T-helper 17 cell (primary cell): ENCODE measurements at places on chromosomes 3 and 15. TPM values are rescaled to one million over a fixed set of nuclear protein-coding genes. Genes with fewer than 3 reads are reported as not detected.

The GP5 gene
- total RNA-seq, result 6.1 TPM

DNA sequence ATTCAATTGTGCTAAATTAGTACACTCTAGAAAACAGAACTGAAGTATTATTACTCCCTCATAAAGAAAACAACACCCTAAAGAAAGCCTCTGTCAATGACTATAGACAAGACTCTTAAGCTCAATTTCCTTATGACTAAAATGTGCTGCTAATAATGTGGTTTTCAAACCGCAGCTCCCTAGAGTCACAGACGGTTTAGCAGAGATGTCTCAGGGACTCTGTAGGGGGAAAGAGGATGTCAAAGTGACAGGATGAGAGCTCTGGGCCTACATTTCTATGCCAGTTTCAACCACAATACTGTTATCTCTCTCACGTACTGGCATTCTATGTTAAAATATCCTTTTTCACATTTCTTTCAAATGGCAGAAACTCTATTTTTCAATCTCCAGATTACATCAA lies 37.6 kb upstream of the WDR49 start:
- DNase-seq, result no peak
- H3K4me3 ChIP-seq, result no peak overlapping the region
- H3K27me3 ChIP-seq, result no peaks in the 10 kb centered on the region
- peaks cover 9% of the 10 kb centered on the region for H3K36me3 ChIP-seq
- peaks cover 19% of the 10 kb centered on the region for H3K4me1 ChIP-seq

The GHSR gene
- not detected for total RNA-seq

The SEMA3G gene
- total RNA-seq, result 1.5 TPM

The TGM4 gene
- not detected for total RNA-seq

The WDR49 gene
- total RNA-seq, result 0.45 TPM

DNA sequence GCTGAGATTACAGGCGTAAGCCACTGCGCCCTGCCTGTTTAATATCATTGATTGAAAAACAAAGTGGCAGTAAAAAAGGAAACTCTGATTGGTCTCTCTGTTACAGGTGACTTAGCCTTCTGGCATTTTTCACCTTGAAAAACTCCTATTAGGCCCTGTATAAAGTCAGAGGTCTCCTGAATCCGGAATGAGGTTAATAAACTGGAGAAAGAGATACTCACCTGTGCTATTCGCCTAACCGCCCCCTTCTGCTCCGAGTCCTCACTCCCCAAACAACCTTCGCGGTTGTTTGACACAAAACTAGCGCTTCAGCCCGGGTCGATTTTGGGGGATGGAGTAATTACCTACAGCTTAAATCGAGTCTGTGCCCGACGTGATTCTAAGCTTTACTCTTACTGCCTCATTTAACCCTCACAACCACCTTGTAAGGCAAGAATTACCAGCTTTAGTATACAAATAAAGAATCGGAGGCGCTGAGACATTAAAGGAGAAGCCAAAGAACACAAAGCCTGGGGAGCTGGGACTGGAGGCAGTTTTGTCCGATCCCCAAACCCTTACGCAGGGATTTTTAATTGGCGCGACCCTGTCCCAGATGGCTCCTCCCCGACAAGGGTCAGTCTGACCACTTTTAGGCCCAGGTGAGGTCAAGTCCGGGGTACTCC lies 441 bp downstream of the CEP70 start:
- H3K27me3 ChIP-seq, result no peaks in the 10 kb centered on the region
- peak overlapping the region; percentile 94 for H3K27ac ChIP-seq
- peak overlapping the region; percentile 98 for H3K4me3 ChIP-seq
- peaks cover 2% of the 10 kb centered on the region for H3K36me3 ChIP-seq
- no peak for DNase-seq
- H3K4me1 ChIP-seq, result peaks cover 8% of the 10 kb centered on the region

DNA sequence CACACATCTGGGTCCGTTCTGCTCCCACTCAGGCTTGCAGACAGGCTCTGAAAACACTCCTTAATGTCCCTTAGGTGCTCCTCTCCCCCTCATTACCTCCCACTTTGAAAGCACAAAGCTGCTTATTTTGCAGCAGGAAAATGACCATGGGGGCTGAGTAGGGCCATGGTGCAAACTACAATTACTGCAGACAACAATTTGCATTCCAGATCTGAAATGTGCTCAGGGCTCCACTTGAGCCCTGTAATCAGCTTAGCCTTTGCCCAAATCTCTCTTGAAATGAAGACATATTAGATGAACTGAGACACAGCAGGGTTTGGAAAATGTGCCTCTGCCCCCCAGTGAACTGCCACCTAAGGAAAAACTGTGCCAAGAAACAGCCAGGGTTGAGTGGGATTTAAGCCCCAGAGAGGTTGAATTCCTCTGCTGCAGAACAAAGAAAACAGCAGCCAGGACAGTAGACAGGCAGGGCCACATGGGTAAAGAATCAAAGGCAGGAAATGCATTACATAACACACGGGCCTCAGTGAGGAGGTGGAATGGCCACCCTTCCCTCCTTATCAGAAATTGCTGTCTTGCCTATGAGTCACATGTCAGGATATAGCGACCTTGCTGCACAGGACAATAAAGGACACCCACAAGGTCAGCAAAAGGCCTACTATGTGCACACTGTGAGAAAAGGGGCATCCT lies 126.8 kb upstream of the ARHGEF3 start:
- peaks cover 53% of the 10 kb centered on the region for H3K4me1 ChIP-seq
- no peak for DNase-seq
- peaks cover 2% of the 10 kb centered on the region for H3K36me3 ChIP-seq
- H3K27ac ChIP-seq, result peak overlapping the region; percentile 70

DNA sequence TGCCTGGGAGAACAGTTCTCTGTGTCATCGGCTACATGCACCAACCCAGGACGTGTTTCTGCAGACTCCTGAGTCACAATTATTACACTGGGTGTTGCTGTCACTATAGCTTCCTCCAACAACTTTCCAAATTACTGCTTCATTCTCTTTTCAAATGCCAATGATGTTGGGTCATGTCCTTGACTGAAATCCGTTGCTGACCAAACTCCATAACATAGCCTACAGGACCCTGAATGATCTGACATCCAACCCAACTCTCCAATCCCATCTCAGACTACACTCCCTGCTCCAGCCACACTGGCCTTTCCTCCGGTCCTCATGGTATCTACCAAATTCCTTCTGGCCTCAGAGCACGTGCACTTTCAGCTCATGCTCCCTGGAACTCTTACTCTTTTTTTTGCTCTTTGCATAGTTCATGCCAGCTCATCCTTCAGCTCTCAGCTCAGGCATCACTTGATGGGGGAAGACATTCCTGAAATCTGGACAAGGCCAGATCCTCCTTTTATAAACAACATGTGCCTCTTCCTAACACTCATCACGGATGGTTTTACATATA lies 108.8 kb upstream of the PTPRG start:
- no peak overlapping the region for H3K27ac ChIP-seq
- no peak overlapping the region for H3K4me3 ChIP-seq
- H3K27me3 ChIP-seq, result no peaks in the 10 kb centered on the region
- no peaks in the 10 kb centered on the region for H3K4me1 ChIP-seq

DNA sequence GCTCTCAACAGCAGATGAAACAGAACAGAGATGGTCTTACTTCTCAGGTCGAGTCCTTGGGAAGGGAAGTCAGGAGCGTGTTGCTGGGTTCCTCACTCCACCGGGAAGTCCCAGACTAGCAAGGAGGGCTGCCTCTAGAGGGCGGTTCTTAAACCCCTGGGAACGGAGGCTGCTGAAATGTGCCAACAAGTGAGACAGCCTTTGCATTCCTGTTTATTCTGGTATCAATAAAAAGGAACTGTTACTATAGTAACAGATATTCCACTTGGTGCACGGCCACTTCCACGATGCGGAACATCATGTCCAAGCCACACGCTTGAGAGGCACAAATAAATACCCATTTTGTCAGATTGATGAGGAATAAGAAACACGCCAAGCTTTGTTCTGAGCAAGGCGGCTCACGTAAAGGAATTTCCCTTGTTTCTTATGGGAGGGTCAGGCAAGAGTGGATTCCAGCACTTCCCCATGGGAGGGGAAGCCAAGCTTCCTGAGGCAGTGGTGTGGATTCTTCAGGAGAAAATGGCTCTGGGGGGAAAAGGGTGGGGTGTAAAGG lies at the start of gene FAM107A:
FAM107A (minus strand) TSS at position 123 of the 553 bp plus-strand sequence. CDS start 7,531 bp downstream, outside the sequence.
- no peak for DNase-seq
- H3K27me3 ChIP-seq, result peaks cover 27% of the 10 kb centered on the region
- no peaks in the 10 kb centered on the region for H3K4me1 ChIP-seq
- H3K27ac ChIP-seq, result no peak within 1 kb of the TSS
- H3K36me3 ChIP-seq, result no peaks in the 10 kb centered on the region
- no peak within 1 kb of the TSS for H3K4me3 ChIP-seq

DNA sequence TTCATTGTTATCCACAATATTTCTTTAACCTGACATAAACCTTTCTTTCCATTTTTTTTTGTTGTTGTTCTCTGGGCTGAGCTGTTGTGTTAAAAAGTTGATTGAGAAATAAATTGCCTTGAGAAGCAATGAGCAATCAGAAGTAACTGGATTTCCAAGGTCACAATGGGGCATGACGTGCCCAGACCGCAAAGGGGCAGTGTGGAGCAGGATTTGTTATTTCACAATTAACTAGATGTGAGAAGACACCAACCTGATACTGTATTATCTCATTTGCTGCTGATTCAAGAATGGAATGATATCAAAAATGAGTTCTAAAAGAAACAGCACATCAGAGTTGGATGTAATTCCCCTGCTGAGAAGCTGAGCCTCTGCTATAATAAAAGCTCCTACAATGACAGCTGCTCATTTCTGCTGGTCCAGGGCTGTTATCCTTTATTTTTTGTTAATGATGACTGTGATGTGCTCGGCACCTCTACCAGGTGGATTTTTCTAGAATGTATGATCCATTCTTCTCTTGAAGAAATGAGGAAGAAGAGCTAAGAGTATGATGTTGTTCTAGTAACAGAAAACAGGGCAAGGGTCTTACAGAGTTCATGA lies 28.1 kb downstream of the CPNE4 start:
- H3K27ac ChIP-seq, result no peak overlapping the region
- H3K4me3 ChIP-seq, result no peak overlapping the region
- peaks cover 40% of the 10 kb centered on the region for H3K27me3 ChIP-seq
- H3K36me3 ChIP-seq, result no peaks in the 10 kb centered on the region
- H3K4me1 ChIP-seq, result no peaks in the 10 kb centered on the region
- no peak for DNase-seq

- no peaks in the 10 kb centered on the region for H3K4me1 ChIP-seq
- no peaks in the 10 kb centered on the region for H3K27me3 ChIP-seq
- H3K36me3 ChIP-seq, result no peaks in the 10 kb centered on the region
- H3K4me3 ChIP-seq, result no peak overlapping the region
- no peak for DNase-seq
Observed at GRCh38 chr3:109125902-109126301, 8.0 kb upstream of the MORC1 start.

DNA sequence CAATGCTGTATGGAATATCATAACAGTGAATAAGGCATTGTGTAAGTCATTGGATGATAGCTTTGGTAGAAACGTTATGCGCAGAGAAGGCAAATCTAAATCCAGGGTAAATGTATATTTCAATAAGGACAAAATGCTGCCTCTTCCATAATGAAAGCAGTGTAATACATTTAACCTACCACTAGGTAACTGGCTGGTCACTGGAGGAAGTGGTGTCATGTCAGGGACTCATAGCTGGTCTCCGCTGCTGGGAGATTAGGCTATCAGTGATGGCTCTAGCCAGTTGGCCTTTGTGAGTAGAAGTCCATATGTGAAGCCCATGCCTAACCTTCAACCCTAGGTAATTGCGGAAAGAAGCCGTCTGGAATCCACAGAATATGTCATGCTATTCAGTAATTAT lies 140.9 kb downstream of the NLGN1 start:
- no peak overlapping the region for H3K27ac ChIP-seq
- no peaks in the 10 kb centered on the region for H3K36me3 ChIP-seq
- DNase-seq, result no peak

DNA sequence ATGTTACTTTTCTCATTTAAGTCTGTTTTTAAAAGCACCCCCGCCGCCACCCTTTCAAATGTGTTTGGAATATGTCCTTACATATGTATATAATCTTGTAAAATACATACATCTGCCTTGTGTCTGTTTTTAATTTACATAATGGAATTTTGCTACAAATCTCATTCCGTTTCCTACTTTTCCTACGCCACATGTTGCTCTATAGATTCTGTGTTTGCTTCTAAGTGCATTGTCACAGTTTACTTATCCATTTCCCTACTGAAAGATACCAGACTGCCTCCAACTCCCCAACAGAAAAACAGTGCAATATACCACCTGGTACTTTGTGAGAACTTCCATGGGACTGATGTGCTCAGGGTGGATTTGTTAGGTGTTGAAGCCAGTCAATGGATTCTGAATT lies 70.2 kb downstream of the ABHD5 start:
- H3K36me3 ChIP-seq, result peaks cover 3% of the 10 kb centered on the region
- H3K4me1 ChIP-seq, result peaks cover 25% of the 10 kb centered on the region
- peaks cover 6% of the 10 kb centered on the region for H3K27me3 ChIP-seq
- H3K27ac ChIP-seq, result peak overlapping the region; percentile 11
- H3K4me3 ChIP-seq, result no peak overlapping the region
- no peak for DNase-seq

The EBLN2 gene
- 11.7 TPM for total RNA-seq

The LEKR1 gene
- 2.8 TPM for total RNA-seq

GRCh38 chr3:32794487-32795308 lies 23.1 kb upstream of the TRIM71 start:
- no peak overlapping the region for H3K4me3 ChIP-seq
- DNase-seq, result no peak
- H3K4me1 ChIP-seq, result no peaks in the 10 kb centered on the region
- no peak overlapping the region for H3K27ac ChIP-seq
- H3K27me3 ChIP-seq, result peaks cover 11% of the 10 kb centered on the region

The DPPA2 gene
- total RNA-seq, result not detected
